ENCODE measurements at places on chromosomes 5 and 9.

DNA sequence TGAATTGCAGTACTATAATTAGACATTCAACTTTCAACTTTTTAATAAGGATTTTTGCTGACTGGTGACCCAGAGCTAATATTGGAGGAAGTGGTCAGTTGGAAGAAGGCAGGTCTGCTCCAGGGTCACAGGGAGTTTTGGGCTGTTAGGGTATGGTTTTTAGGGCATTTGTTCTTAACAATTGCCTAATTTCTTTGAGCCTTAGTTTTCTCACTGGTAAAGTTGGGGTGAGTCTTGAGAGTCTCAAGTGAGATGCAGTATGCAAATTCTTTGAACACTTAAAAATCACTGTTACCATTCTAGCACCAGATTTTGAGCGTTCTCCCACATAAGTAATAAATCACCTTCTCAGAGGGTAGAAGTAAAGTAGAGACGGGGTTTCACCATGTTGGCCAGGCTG lies 50.9 kb downstream of the RMI1 start:
- DNase-seq: no peak

DNA sequence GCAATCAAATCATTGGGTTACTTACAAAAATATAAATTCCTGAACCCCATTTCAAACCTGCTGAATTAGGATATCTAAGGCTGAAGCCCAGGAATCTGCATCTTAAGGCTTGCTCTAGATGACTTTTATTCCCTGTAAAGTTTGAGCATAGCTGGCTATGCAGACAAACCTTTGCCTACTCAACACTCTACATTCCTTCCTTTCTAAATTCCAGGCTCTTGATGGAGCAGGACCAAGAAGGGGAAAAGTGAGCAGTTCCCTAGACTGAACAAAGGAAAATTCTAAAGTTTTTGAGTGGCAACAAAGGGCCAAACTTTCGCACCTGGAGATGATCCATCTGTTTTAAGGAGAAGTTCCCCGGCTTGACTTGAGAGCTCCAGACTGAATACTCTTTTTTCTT lies 9.8 kb upstream of the ADRA1B start:
- no peak for DNase-seq

GRCh38 chr5:122713041-122713440 lies 61.8 kb upstream of the SNX2 start:
- no peak for DNase-seq

- no peak for DNase-seq
Observed at GRCh38 chr5:122137702-122138101, 8.4 kb downstream of the ZNF474 start.

DNA sequence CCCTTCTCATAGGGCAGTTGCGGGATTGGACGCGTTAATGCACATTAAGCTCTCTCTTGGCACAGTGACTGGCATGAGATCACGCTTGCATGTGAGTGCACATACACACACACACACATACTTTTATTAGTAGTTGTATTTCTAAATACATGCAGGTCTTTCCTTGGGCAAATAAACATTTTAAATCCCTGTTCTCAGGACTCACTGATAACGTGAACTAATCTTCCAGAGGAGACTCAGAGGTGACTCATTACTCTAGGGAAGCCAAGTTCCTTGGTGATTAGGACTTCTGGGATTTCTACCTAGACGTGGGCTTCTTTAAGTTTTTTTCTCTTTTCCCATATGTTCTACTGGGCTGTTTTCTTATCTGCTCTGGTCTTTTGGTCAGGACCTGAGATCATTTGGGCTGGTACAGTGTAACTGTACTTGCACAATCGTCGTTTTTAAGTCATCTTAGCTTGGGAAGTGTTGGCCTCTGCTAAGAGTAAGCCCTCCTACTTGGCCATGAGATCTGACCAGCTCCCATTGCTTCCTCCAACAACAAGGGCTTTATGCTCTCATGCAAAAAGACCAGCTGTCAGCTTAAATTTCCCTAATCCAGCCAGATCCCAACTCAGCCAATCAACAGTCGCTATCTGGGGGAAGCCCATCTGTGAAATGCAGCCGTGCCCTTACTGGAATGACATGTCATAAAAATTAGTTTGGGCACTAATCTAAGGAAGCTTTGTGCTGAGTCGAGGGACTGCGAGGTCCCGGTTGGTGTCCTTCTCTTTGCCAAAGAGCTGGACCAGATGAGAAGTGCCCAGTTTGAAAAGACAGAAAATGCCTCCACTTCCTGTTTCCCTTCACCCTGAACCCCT lies 176.4 kb upstream of the ANKRD55 start:
- DNase-seq: no peak

GRCh38 chr9:128101690-128102089 lies 25.8 kb downstream of the PTGES2 start:
- DNase-seq: no peak

GRCh38 chr5:172140866-172141265 lies 47.2 kb downstream of the STK10 start:
- no peak for DNase-seq

- peak; percentile 58 for DNase-seq
Observed at GRCh38 chr9:136631038-136632000, 31.4 kb upstream of the EGFL7 start.

- DNase-seq: no peak
Observed at GRCh38 chr5:132759114-132760048, 12.2 kb downstream of the CCNI2 start.

DNA sequence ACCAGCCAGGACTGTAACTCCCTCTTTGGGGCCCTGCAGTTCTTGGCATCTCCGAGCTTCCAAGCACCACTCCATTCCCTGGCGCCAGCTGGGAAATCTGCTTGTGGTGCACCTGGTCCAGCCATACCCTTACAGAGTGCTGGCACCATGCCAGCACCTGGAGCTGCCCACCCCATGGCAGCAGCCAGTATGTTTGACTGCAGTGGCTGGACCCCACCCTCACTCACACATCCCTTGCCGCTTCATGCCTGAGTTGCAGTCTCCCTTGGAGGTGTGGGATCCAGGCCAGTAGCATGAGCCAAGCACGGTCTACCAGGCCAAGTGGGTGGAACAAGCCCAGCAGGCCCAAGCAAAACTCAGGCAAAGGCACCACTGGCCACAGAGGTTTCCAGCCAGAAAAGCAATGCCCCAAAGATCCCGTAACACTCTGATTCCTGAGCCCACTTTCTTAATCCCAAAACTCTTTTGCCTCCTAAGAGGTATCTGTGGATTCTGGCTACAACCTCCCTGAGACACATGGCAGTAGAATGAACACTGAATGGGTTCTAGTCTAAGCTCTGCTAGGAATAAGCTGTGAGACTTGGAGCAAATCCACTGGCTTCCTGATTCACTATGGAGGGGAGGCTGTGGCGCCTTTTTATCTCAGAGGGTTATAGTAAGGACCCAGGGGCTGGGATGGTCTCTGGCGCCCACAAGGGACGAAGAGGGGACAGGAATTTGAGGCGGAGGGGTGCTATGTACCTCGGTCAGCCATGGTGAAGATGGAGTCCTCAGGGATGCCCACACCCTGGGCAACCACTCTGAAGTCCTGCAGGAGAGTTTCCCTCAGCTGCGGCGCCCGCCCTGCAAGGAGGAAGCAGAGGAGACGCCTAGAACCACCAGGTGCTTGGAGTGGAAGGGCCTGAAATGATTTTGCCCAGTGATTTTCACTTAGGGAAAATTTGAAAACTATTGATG lies 5.6 kb downstream of the AMBP start:
- no peak for DNase-seq

- no peak for DNase-seq
Observed at GRCh38 chr5:127702434-127702833, 757 bp upstream of the CCDC192 start.

- no peak for DNase-seq
Observed at GRCh38 chr5:62341783-62342475, 35.9 kb downstream of the KIF2A start.
